Activated CD8-positive, alpha-beta memory T cell treated with anti-CD3 and anti-CD28 coated beads, Interleukin-2, amount 10 ng/mL, durations not matched to agents 7 days and 5 days (primary cell): ENCODE measurements at places on chromosomes 3 and 15. TPM values are rescaled to one million over a fixed set of nuclear protein-coding genes. Genes with fewer than 3 reads are reported as not detected.

Gene DET1
- 2.4 TPM for total RNA-seq

Gene HACL1
- 25.5 TPM for total RNA-seq

Gene CPLX3
- 0.35 TPM for total RNA-seq

Gene ANKRD34C
- not detected for total RNA-seq

Gene SOX2
- not detected for total RNA-seq

Gene SH2D7
- 0.28 TPM for total RNA-seq

Gene CADPS
- total RNA-seq = not detected

Gene CASR
- not detected for total RNA-seq

Gene LRRIQ4
- 0.23 TPM for total RNA-seq

Gene IFT122
- 34.0 TPM for total RNA-seq

Gene FRMD4B
- 68.2 TPM for total RNA-seq

Gene CD96
- total RNA-seq = 290 TPM

Gene UBL7
- total RNA-seq = 55.9 TPM

Gene CFAP161
- not detected for total RNA-seq

Gene MORC1
- not detected for total RNA-seq

Gene PLCB2
- total RNA-seq = 120 TPM

Gene GUCA1C
- not detected for total RNA-seq

Gene TRIM42
- total RNA-seq = not detected

Gene SLC9C1
- not detected for total RNA-seq

Gene NOX5
- not detected for total RNA-seq

Gene LIPC
- 5.3 TPM for total RNA-seq

Gene POPDC2
- total RNA-seq = 2.3 TPM

Gene SNTN
- total RNA-seq = not detected

Gene PPM1L
- total RNA-seq = 8.3 TPM

Gene IMPG2
- total RNA-seq = 0.29 TPM

Gene KCNMB2
- not detected for total RNA-seq

Gene AADACL2
- total RNA-seq = not detected

Gene CADM2
- 0.58 TPM for total RNA-seq

Gene C2CD4B
- total RNA-seq = not detected

Gene PLA2G4F
- not detected for total RNA-seq

Gene ARGFX
- total RNA-seq = not detected

Gene EFCAB12
- 0.56 TPM for total RNA-seq
